Activated B cell treated with CpG ODN at 0.5 μM for 24 hours (primary cell): ENCODE measurements at places on chromosomes 12 and 14. TPM values are rescaled to one million over a fixed set of nuclear protein-coding genes. Genes with fewer than 3 reads are reported as not detected.

DNA sequence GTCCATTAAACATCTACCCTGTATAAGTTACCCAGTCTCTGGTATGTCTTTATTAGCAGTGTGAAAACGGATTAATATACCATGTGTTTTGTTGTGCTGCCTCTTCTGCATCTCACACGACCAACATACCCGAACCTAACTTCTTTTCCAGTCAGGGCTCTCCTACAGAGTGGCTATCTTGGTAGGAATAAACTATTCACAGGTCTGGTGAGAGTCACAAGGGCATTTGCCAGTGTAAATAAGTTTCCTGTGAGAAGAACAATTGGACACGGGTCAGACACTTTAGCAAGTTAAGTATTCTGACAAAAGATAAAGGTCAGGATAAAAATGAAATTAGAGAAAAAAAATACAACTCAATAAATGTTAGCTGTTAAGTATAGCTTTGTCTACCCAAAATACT is 60.9 kb downstream of the MYF5 start:
- no peak overlapping the region for H3K4me3 ChIP-seq
- no peak for DNase-seq
- no peaks in the 10 kb centered on the region for H3K36me3 ChIP-seq
- no peaks in the 10 kb centered on the region for H3K27me3 ChIP-seq

GRCh38 chr12:27076928-27077327 is 5.5 kb downstream of the C12orf71 start:
- peaks cover 16% of the 10 kb centered on the region for H3K36me3 ChIP-seq
- H3K27ac ChIP-seq = no peak overlapping the region
- no peak for DNase-seq
- no peaks in the 10 kb centered on the region for H3K27me3 ChIP-seq
- no peak overlapping the region for H3K4me3 ChIP-seq

DNA sequence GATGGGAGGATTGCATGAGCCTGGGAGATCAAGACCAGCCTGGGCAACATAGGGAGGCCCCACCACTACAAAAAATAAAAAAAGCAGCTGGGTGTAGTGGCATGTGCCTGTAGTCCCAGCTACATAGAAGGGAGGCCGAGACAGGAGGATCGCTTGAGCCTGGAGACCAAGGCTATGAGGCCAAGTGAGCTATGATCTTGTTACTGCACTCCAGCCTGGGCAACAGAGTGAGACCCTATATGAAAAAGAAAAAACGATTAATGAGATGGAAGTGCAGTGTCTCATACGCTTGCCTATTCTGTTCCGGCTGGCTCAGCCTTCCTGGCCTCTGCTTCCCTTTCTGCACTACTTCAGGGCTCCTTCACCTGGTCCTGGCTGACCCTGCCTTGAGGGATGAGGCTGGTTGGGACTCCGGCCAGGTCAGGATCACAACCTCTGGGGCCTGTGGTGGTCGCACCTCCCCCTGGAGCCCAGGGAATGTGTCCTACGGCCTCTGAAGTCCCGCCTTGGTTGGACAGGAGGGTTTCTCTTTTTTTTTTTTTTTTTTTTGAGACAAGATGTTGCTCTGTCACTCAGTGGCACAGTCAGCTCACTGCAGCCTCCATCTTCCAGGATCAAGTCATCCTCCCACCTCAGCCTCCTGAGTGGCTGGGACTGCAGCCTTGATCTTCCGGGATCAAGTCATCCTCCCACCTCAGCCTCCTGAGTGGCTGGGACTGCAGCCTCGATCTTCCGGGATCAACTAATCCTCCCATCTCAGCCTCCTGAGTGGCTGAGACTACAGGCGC is 10.7 kb downstream of the TEDC1 start:
- H3K27me3 ChIP-seq = peaks cover 4% of the 10 kb centered on the region
- no peaks in the 10 kb centered on the region for H3K36me3 ChIP-seq
- no peak for DNase-seq

DNA sequence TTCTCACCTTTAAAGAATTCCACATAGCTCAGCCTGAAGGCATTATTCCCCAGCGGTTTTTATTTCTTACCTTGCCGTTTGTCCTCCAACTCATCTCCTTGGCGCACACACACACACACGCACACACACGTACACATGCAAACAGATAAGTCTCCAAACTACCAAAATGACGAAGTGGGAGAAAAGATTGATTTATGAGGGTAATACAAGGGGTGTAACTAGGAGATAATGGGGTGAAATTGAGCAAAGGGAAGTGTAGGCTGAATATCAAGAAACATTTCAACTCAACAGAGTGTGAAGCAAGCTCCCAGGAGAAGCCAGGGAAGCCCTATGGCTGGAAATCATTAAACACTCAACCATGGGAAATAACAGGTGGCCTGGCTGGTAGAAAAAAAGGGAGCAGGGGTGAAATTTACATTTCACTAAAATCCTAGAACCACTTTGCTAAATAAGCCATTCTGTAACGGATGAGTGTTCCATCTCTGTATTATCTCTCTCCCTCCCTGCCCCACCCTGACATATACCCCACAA is 41.0 kb downstream of the GRIN2B start:
- no peaks in the 10 kb centered on the region for H3K36me3 ChIP-seq
- DNase-seq = no peak
- no peak overlapping the region for H3K4me3 ChIP-seq

Gene HOXC13
- total RNA-seq = not detected in 2 replicates
